ENCODE measurements at places on chromosomes 6 and 20.

DNA sequence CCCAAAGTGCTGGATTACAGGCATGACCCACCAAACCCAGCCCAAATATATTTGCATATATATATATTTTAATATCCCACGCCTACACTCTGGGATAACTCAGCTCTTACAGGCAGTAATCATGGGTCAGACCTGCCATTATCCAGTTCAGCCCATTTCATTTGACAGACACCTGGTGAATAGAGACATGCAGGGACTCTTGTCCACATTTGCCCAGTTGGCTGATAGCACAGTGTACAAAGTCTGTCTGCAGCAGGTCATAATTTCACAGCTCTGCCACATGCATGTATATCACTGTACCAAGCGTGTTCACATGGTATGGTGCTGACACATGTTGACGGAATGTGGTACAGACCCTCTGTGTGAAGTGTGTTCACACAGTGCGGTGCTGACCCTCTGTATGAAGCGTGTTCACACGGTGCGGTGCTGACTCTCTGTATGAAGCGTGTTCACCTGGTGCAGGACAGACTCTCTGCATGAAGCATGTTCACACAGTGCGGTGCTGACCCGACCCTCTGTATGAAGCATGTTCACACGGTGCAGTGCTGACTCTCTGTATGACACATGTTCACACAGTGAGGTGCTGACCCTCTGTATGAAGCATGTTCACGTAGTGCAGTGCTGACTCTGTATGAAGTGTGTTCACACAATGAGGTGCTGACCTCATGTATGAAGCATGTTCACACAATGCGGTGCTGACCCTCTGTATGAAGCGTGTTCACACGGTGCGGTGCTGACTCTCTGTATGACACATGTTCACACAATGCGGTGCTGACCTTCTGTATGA, 10.3 kb upstream of the SERPINB1 start:
- no peak for DNase-seq

DNA sequence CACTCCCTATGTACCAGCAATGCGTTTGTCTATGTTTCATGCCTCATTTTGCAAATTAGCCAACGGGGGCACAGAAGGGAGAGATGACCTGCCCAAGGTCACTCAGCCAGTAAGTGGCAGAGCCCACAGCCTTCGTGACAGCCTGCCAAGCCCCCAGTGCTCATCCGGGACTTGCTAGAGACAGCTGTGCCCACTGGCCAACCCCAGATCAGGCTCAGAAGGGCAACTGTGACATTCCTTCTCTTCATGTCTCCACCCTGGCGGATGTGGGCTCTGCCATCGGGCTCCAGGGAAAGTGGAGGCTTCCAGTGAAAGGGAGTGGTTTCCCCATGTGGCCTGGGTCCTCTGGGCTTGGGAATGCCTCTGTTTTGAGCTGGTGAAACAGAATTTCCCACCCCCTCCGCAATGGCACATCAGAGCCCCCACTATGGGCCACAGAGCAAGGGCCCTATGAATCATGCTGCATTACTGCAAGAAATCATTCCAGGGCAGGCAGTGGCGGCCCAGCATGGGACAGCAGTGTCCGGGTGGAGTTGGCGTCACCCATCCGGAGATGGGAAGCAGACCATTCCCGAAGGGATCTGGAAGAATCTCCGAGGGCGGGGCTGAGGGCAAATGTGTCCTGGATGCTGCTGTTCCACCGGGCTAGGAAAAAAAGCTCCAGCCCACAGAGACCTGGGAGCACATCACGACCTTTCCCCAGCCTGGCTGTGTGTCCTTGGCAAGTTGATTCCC, 9.1 kb downstream of the RSPO4 start:
- no peak for DNase-seq

- peak; percentile 82 for DNase-seq
Measured at GRCh38 chr6:140857739-140858380, 1274.9 kb upstream of the GJE1 start.

DNA sequence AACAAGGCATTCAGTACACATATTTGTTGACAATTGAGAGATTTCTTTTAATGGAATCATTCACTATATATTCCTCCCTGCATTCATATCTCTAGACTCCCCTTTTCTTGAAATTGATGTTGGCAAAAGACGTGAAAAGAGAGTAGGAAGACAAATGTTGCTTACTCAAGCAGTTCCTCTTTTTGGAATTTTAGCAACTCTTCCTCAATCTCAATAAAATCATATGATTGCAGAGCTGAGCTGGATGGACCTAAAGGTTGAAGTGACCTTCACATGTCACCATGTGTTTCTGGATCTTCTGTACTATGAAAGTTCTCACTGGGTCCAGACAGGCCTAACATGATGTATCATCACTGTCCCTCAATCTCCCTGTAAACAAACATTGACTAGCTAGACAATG, 18.6 kb downstream of the ADGRF1 start:
- DNase-seq: no peak

DNA sequence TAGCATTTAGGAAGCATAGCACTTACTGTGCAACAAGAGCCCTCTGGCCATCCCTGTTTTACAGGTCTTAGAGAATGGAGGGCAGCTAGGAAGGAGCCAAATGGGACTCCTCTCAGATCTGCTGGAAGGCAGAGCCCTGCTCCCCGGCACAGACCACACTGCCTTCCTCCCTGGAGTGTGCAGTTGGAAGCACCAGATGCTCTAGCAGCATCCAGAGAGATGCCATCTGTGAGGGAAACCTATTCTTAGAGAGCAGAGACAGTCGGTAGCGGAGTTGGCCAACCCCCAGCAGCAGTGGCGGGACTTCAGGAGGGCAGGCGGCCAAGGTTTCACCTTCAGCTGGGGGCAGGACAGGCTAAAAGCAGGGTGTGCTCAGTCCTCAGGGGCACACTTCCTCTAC, 16.7 kb upstream of the E2F1 start:
- no peak for DNase-seq

DNA sequence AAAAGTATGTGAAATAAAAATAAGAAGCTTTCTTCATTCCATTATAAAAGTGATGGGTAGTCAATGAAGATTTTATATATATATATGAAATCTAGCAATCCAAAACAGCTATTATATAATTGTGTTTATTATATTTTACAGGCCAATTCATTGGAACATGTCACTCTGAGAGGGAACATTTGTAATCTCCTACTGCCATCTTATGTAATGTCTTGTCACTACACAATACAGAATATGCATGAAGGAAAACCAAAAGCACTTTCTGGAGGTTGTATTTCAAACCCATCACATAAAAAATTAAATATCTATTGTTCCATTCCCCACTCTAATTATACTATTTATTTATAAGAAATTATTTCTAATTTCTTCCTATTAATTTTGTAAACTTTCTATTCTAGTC, 31.5 kb upstream of the IRAK1BP1 start:
- DNase-seq: no peak

All from Caki2 (cell line).